ENCODE measurements at places on chromosomes 2 and 18. TPM values are rescaled to one million over a fixed set of nuclear protein-coding genes. Genes with fewer than 3 reads are reported as not detected.

GRCh38 chr2:241514986-241515737 is 6.8 kb upstream of the STK25 start:
- no peak for DNase-seq

HNRNPA3 gene
- 117 TPM for total RNA-seq

- DNase-seq: no peak
Observed at GRCh38 chr18:39843546-39843945, 2111.5 kb upstream of the PIK3C3 start.

EHBP1 gene
- 41.9 TPM for total RNA-seq

DNA sequence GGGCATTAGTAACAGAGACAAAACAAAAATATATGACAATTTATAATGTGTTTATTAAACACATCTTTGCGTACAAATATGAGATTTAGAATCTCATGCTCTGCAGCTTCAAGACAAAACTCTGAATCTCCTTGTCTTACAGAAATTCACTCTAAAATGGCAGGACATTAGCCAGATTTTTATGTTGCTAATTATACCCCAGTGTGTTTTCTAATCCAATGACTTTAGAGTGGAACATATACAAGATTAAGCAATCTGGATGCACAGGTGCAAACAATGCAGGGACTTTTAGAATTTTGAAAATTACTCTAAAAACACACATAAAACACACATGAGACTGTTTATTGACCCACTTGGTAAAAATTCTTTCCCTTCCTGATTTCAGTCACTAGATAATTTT is 85.9 kb downstream of the CALCRL start:
- DNase-seq: no peak

IL1RL1 gene
- 1.8 TPM for total RNA-seq

DNA sequence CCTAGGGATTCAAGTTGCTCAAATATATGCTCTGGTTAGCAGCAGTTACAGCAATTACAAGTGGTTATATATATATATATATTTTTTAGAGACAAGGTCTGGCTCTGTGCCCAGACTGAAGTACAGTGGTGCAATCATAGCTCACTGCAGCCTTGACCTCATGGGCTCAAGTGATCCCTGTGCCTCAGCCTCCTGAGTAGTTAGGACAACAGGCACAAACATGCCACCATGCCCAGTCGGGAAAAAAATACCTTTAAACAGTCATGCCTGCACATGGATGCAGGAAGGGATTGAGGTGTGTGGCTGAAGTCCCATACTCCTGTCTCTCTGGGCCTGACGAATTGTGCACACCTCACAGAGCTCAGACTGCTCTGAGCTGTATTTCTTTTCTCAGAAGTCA is 19.6 kb upstream of the DNAH7 start:
- no peak for DNase-seq

DNA sequence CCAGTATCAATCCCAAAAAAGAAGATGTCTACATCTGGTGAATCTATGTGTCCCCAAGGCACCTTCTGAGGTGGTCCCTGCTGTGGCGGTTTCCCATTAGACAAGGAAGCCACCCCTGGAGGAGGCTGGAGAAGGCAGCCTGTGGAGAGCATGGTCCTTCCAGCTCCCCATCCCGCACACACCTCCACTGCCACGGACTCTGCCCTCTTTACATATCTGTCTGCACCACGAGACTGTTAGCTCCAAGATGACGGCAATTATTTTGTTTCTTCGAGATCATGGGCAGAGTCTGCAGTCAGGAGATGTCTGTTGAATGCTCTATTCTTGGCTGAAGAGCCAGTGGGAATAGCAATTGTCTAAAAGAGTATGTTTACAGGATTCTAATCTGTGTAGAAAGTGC is 132.0 kb downstream of the OSR1 start:
- DNase-seq: no peak

DNA sequence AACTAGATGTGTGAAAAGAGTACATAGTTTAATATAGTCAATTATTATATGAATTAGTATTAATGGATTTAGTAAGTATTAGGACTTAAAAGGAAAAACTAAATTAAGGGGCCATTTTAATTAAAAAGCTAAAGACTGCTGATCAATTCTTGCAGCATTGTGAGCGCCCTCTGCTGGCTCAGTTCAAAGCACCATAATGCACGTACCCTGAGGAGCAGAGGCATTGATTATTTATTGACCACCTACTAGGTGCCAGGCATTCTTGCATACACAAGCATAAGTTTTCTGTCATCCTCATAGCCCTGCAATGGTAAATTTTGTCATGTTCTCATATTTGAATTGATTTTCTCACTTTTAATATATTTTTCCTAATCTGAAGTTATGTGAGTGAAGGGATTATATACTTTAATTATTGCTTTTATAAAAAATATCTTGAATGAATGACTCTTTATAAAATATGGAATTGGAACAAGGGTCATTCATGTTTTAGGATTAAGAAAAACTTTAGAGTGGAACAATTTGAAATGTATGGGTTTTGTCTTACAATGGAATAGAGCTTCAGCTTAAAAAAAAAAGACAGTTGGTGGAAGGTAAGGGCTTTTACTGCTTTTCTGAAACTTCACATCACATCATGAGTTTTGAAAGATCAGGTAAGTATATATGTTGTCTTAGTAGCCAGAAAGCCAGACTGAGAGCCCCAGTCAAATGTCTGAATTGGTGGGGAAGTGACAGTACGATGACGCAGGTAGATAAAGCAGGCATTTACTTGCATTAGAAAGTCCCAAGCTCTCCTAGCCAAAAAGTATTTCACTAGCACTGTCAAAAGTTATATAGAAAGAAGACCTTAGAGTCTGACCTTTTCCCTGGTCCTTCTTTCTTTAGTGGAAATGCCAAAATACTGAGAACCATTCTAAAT is 9.7 kb downstream of the ITGA4 start:
- peak; percentile 73 for DNase-seq

DNA sequence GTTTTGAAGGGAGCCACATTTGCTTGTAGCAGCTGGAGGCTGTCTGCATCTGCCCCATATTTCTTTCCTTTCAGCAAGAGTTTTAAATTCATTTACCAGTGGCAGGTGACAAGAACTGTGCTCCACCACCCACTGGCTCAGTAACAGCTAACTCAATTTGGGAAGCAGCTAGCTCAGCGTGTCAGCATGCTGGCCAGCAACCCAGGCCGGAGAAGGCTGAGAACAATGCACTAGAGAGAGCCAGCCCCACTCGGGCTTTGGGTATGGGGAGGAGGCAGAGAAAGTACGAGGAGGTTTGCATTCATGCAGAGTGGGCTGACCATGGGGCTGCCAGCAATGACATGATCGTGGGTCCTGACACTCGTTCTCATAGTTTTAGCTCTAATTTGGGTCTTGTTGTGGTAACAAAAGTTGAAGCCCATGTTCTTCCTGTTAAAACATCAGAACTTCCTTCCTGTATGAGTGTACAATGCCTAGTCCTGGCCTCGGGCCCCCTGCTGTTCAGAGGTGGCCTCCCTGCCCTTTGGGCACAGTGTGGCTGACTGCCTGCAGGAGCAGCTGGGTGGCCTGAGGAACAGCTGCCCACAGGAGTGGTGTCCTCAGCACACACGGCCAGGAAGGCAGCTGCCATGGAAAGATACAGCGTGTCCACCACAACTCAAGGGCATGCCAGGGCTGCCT is 23.0 kb downstream of the CDC42EP3 start:
- DNase-seq: peak; percentile 72

GULP1 gene
- 17.4 TPM for total RNA-seq

DNA sequence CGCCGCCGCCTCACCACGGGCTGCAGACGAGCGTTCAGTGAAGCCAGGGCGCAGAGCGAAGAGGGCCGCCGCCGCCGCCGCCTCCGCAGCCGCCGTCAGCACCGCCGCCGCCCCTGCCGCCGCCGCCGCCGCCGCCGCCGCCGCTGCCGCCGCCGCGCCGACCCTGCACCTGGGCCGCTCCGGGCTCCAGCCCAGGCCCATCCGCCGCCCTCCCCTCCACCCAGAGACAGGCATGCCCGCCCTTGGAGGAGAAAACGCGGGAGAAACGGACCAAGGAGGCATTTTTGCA is 3.0 kb downstream of the POU3F3 start:
- DNase-seq: no peak

GRCh38 chr2:60119778-60120177 is 433.7 kb downstream of the BCL11A start:
- no peak for DNase-seq

- DNase-seq: no peak
Observed at GRCh38 chr18:76545433-76546087, 50.5 kb upstream of the ZNF516 start.

GRCh38 chr2:9941196-9941995 is 10.1 kb upstream of the GRHL1 start:
- DNase-seq: no peak

SCYGR4 gene
- total RNA-seq: not detected

- peak; percentile 52 for DNase-seq
Observed at GRCh38 chr18:6885992-6886796, 156.7 kb downstream of the ARHGAP28 start.

DNA sequence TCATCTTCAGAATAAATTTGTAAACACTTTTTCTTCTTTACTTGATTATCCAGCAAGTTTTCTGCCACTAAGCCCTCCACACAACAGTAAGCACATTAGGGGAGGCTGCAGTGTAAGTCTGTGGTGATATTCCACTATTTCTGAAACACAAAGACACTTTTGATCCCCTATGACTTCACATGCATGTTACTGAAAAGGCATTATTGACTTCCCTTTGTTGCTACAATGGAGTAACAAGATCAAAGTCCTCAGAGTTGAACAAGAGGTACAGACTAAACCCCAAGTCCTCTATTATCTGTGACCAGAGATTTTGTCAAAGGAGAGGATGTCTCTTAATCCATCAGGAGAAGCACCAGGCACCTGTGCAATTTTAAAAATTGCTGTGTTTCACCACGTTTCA is 157.9 kb downstream of the CD226 start:
- DNase-seq: no peak

SLC9A4 gene
- total RNA-seq: not detected

SF3B1 gene
- total RNA-seq: 157 TPM

- no peak for DNase-seq
Observed at GRCh38 chr2:37816686-37817085, 108.4 kb upstream of the RMDN2 start.

DNA sequence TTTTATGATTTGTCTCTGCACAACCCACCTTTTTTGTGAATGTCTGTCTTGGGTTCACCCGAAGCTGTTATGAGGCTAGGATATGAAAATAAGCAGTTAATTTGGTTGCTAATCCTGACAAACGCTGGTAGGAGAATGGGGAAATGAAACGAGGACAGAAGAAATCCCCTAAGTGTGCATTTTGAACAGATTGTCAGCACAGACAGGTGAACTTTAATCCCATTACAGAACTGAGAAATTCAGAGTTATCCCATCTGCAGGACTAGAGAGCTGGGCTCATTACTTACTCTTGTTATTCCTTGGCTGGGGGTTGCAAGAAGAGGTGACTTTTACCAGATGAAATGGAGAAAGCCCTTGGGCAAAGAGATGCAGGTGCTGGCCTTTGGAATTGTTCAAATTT is 123.3 kb upstream of the NYAP2 start:
- no peak for DNase-seq

DNA sequence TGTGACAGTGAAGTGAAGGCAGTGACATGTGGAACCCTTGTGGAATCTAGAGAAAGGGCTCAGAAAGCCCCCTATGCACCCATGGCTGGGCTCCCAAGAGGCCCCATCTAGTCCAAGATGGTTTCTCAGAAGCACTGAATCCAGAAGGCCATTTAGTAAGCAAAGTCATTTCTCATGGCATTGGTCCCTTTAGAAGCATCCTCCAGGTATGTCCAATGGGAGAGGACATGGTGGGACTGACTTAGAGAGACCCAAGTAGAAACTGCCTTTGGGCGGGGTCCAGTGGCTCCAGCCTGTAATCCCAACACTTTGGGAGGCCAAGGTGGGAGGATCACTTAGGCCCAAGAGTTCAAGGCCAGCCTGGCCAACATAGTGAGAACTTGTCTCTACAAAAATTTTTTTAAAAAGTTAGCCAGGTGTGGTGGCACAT is 72.5 kb upstream of the RMDN2 start:
- no peak for DNase-seq

PRKAG3 gene
- 0.18 TPM for total RNA-seq

UGT1A4 gene
- not detected for total RNA-seq

PLEK gene
- total RNA-seq: 7.3 TPM

LAMA1 gene
- total RNA-seq: 0.89 TPM

GRCh38 chr2:74375838-74376237 is 4.3 kb downstream of the DCTN1 start:
- no peak for DNase-seq

ST6GAL2 gene
- total RNA-seq: 1.7 TPM

DNA sequence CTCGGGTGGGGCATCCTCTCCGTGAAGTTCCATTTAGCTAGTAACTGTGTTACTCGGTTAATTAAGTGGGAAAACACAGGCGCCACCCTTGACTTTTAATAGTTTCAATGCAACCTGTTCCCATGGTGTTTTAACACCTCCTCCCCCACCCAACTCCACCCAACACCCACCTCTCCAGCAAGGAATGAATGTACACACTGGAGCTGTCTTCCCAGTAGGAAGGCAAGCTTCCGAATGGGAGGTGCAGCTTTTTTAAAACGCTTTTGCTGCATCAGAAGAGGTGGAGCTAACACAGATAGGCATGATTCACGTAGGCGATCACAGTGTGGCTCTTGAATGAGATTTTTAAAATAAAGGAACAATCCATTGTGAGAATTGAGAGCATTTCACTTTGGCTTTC is 73.8 kb upstream of the AGAP1 start:
- no peak for DNase-seq

GRCh38 chr2:128494640-128495321 is 176.1 kb upstream of the HS6ST1 start:
- DNase-seq: peak; percentile 50

DNA sequence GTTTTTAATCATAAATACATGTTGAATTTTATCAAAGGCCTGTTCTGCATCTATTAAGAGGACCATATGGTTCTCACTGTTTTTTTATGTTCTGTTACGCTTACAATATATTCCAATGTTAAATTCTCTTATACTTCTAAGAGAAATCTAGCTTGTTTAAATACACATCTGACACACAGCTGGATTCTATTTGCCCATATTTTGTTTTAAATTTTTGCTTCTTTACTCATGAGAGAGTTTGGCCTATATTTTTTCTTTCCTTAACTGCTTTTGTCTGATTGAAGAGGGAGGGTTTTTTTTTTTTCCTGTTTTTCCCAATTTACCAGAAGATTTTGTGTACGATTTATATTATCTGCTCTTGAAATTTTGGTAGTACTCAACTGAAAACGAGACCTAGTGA is 34.9 kb downstream of the RNF144A start:
- no peak for DNase-seq

- DNase-seq: peak; percentile 47
Observed at GRCh38 chr2:120818441-120818920, 82.8 kb downstream of the GLI2 start.

GRCh38 chr2:3197308-3197707 is 180.3 kb downstream of the EIPR1 start:
- no peak for DNase-seq

- DNase-seq: no peak
Observed at GRCh38 chr2:113823716-113824595, 65.9 kb upstream of the ACTR3 start.

Data from left cardiac atrium (tissue), 4 donors.